ENCODE measurements at places on chromosomes 13 and 19.

- peak; percentile 60 for DNase-seq
Observed at GRCh38 chr19:5048091-5048726, 79.3 kb downstream of the KDM4B start.

DNA sequence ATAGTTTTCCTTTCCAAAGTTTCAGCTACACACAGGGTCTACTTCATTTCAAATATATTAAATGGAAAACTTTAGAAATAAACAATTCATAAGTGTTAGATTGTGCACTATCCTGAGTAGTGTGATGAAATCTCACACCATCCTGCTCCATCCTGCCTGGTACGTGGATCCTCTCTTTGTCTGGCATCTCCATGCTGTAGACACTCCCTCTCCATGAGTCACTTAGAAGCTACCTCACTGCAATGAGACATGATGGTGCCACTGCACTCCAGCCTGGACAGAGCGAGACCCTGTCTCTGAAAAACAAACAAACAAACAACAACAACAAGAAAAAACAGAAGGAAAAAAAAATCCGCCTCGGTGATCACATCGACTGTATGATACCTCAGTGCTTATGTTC lies 191.8 kb downstream of the PCCA start:
- DNase-seq: no peak

GRCh38 chr13:108929532-108930206 lies 300.3 kb downstream of the MYO16 start:
- DNase-seq: no peak

DNA sequence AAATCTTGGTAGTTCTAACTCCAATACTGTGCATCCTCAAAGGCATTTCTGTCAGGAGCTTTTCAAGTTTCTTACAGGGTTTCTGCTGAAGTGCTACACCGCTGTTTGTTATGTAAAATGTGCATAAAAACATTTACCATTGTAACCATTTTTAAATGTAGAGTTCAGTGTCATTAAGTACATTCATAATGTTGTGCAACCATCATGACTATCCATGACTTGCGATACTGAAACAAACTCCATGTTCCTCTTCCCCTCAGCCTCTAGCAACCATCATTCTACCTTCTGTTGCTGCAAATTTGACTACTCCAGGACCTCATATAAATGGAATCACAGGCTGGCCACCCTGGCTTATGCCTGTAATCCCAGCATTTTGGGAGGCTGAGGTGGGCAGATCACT lies 14.4 kb upstream of the SLC25A42 start:
- no peak for DNase-seq

DNA sequence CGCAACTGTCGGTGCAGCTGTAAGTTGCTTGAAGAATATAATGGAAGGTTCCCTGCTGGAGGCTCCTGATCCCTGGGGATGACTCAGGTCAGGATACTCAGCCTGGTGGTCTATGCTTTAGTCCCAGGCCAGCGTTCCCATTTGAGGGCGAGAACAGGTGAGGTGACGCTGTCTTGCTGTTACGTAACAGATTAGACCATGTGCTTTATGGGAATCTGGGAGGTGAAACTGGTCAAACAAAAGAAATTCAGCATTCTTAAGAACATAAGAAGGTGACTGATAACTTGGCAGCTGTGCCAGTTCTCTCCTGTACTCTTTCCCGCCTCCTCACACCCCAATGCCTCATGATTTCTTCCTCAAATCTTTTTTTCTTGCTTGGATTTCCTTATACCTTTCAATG lies at the start of gene CXCL17:
Gene CXCL17, minus strand, starts transcription at position 114 of the 400 bp plus-strand sequence. CDS start 114 bp downstream, outside the sequence.
- no peak for DNase-seq
